Effector memory CD8-positive, alpha-beta T cell (primary cell): ENCODE measurements at places on chromosomes 6 and 20.

DNA sequence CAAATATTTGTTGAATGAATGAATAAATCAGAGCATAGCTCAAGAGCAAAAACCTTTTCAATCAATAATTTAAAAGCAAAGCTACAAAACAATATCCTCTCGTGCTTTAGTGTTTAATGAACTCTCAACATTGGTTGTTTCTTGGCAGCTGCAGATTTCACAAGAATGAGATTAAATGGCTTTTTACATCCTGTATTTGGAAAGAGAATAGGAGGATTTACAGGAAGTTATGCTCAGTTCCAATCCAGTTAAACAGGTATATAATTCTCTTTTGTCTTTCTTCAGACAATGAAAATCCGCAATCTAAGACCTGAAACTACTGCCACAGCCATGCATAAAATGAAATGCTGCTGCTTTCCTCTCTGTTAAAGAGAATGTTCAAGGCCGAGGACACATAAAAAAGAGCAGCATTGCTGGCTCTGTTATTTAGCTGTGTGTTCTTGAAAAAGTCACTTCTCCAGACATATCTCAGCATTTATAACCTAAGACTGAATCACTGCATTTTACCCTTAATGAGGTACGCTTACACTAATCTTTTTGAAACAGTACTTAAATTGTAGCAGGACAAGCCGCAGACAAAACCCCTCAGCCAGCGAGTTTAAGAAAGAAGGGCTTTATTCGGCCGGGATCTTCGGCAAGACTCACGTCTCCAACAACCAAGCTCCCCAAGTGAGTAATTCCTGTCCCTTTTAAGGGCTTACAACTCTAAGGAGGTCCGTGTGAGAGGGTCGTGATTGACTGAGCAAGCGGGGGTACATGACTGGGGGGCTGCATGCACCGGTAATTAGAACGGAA is 3.6 kb downstream of the C6orf52 start:
- no peak overlapping the region for H3K27ac ChIP-seq
- H3K27me3 ChIP-seq: peaks cover 26% of the 10 kb centered on the region
- no peak overlapping the region for H3K4me3 ChIP-seq
- no peak for DNase-seq
- peaks cover 19% of the 10 kb centered on the region for H3K4me1 ChIP-seq

- no peaks in the 10 kb centered on the region for H3K36me3 ChIP-seq
- H3K4me3 ChIP-seq: peak overlapping the region; percentile 87
- DNase-seq: no peak
- peak overlapping the region; percentile 27 for H3K27ac ChIP-seq
- H3K27me3 ChIP-seq: peaks cover 50% of the 10 kb centered on the region
- peaks cover 36% of the 10 kb centered on the region for H3K4me1 ChIP-seq
Observed at GRCh38 chr6:29975561-29975907, 33.2 kb downstream of the HLA-A start.

DNA sequence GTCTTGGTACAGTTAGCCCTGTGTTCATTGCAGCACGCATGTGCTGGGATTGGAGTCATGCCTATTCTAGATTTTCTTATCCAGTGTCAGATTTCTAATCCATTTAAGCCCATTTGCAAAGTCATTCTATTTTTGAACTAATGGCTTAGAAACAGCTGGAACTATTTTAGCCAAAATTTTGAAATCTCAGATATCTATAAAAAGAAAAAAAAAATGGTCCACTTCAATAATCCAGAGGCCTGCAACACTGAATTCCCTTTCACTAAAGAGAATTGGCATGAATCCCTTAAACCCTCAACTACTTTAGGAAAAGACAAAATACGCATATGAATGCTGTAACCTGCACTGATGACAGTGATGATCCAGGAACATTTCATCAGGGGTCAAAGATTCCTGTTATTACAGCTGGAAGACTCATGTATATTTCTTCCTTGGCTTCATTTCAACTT is 1.5 kb downstream of the COL21A1 start:
- no peak overlapping the region for H3K4me3 ChIP-seq
- H3K36me3 ChIP-seq: no peaks in the 10 kb centered on the region
- H3K27ac ChIP-seq: no peak overlapping the region
- no peak for DNase-seq
- H3K4me1 ChIP-seq: no peaks in the 10 kb centered on the region

DNA sequence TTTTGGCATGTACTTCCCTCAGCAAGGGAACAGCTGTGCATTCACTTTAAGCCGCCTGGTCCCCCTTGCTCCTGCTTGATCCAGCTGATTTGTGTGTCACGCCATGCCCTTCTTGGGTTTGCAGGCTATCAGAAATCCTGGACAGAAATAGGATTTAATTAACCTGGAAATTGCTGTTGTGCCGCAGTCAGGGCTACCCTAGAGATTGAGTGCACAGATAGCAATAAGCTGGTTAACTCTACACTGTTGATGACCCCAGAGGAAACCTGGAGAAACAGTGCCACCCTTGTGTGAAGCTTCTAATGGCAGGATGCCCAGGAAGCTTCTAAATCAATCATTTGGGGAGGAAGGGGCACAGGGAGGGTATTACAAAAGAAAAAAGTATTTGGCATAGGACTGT is 199.0 kb downstream of the JARID2 start:
- no peaks in the 10 kb centered on the region for H3K27me3 ChIP-seq
- H3K36me3 ChIP-seq: peaks cover 5% of the 10 kb centered on the region
- H3K4me1 ChIP-seq: peaks cover 31% of the 10 kb centered on the region
- H3K4me3 ChIP-seq: no peak overlapping the region
- no peak for DNase-seq

DNA sequence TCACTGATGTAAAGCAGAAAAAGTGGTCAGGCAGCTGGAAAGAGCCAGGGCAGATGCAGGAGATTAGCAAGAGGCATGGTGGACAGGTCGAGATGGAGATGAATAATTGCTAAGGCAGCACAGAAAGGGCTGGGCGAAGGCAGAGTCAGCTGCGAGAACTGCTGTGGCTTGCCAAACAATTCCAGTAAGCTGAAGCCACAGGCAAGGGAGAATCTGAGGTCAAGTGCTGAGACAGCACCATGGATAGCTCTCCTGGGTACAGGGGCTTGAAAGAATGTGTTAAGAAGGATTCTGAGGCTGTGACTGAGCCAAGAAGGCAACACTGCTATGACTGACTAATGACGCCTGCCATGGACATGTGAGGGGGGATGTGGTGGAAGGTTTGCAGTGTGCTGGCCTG is 220.8 kb upstream of the FOXA2 start:
- H3K4me1 ChIP-seq: no peaks in the 10 kb centered on the region
- no peak for DNase-seq
- H3K4me3 ChIP-seq: no peak overlapping the region
- H3K27ac ChIP-seq: no peak overlapping the region

DNA sequence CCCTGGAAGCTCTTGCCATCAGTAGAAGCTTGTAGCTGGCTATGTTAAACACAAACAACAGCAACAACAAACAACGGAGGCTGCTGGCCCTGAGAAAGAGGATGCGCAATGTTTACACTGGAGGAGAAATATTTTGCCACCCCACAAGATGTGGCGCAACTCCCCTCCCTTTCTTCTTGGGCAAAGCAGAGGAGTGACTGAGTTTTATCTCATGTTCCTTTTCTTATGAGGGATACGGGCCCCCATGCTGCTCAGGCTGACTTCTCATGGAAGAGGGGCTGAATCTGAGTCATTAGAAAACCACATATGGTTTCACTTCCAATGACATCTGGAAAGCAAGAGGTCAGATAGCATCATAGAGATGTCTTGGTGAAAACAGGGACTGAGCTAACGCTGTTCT is 75.9 kb upstream of the HDDC2 start:
- no peak overlapping the region for H3K4me3 ChIP-seq
- H3K4me1 ChIP-seq: no peaks in the 10 kb centered on the region
- peaks cover 38% of the 10 kb centered on the region for H3K27me3 ChIP-seq
- no peak overlapping the region for H3K27ac ChIP-seq

DNA sequence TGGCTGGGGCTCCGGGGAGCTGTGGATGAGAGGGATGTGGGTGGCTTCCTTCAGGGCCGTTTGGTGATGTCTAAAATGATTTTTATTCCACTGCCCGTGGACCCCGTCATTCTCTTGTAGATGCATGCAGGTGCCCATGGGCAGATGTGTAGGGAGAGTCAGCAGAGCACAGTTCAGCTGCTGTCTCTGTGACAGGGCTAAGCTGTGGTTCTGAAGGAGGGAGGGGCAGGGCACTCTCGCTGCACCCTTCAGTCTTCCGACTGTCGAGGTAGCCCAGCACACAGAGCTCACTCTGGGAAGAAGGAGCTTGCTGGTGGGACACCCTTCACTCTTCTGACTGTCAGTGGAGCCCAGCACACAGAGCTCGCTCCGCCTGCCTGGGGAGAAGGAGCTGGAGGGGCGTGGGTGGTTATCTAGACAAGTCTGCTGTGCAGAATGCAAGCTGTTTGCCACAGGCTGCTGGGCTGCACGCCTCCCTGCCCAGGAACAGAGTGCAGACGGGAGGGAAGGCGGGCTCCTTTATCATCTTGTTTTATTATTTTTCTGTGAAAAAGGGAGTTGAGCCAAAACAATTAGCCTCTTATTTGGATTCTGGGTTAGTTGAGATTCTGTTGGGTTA is 28.4 kb upstream of the ADRM1 start:
- no peak for DNase-seq
- peaks cover 44% of the 10 kb centered on the region for H3K36me3 ChIP-seq
- H3K4me1 ChIP-seq: no peaks in the 10 kb centered on the region

GRCh38 chr20:33553516-33553915 is 63.6 kb downstream of the CBFA2T2 start:
- H3K4me1 ChIP-seq: peaks cover 13% of the 10 kb centered on the region
- peak overlapping the region; percentile 17 for H3K27ac ChIP-seq
- peaks cover 4% of the 10 kb centered on the region for H3K36me3 ChIP-seq
- no peak overlapping the region for H3K4me3 ChIP-seq
- H3K27me3 ChIP-seq: no peaks in the 10 kb centered on the region

DNA sequence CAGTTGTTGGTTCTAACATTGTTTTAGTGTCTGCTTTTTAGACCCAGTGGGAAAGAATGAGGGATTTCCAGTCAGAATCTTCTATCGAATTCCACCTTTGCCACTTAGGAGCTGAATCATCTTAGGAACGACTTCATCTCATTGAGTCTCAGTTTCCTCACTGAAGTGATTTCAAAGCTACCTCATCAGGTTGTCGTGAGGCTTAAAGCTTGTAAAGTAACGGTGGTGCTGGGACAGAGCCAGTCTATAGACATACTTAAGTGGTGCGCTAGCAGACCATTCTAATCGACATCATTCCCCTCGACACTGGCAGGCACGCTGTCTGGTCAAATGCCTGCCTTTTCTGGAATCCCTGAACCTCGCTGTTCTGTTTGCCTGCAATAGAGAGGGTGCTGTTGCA is 55.5 kb downstream of the TMEM170B start:
- H3K4me1 ChIP-seq: no peaks in the 10 kb centered on the region
- no peak for DNase-seq
- H3K27me3 ChIP-seq: peaks cover 51% of the 10 kb centered on the region
- H3K4me3 ChIP-seq: no peak overlapping the region

DNA sequence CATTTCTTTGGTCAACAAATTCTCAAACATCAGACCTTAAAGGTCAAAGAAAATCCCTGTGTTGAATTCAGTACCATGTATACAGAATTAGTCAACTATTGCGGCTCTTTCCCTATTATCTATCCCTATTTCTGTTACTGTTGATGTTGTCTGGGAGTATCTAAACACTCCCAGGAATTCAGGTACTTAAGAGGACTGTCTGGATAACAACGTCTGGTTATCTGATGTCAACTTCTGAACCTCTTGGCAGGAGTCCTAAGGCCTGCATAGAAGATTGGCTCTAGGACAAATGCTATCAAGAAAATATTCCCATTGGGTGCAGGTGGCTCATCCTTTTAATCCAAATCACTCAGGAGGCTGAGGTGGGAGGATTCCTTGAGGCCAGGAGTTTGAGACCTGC is 255.6 kb downstream of the KHDC1L start:
- no peaks in the 10 kb centered on the region for H3K36me3 ChIP-seq
- H3K4me3 ChIP-seq: no peak overlapping the region
- H3K27ac ChIP-seq: no peak overlapping the region
- no peaks in the 10 kb centered on the region for H3K27me3 ChIP-seq
- no peaks in the 10 kb centered on the region for H3K4me1 ChIP-seq

GRCh38 chr20:2349801-2350200 is 30.9 kb upstream of the TGM6 start:
- H3K4me1 ChIP-seq: peaks cover 11% of the 10 kb centered on the region
- DNase-seq: no peak
- H3K27ac ChIP-seq: no peak overlapping the region
- no peak overlapping the region for H3K4me3 ChIP-seq

GRCh38 chr20:11912013-11912658 is 5.6 kb upstream of the BTBD3 start:
- no peak for DNase-seq
- H3K27ac ChIP-seq: no peak overlapping the region

DNA sequence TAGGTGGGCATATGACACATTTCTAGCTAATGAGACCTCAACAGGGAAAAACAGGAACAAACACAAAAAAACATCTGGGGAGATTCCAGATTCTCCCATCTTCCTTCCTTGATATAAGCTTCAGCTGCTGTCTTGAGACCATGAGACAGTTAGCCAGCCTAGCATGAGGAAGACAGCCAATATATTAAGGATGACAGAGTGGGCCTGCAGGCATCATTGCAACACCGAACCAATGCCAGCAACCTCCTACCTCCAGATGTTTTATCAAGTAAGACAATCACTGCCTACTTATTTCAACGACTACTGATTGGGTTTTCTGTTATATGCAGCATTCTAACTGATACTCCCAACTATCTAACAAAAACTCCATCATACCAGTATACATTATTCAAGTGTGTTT is 119.0 kb downstream of the ISM1 start:
- no peak overlapping the region for H3K27ac ChIP-seq
- H3K27me3 ChIP-seq: peaks cover 10% of the 10 kb centered on the region
- DNase-seq: no peak

GRCh38 chr20:4192378-4193068 is 177.2 kb upstream of the RNF24 start:
- no peak overlapping the region for H3K4me3 ChIP-seq
- H3K27ac ChIP-seq: no peak overlapping the region
- H3K36me3 ChIP-seq: no peaks in the 10 kb centered on the region
- H3K27me3 ChIP-seq: peaks cover 41% of the 10 kb centered on the region
- no peaks in the 10 kb centered on the region for H3K4me1 ChIP-seq

GRCh38 chr6:169337886-169338445 is 84.3 kb upstream of the THBS2 start:
- no peaks in the 10 kb centered on the region for H3K36me3 ChIP-seq
- DNase-seq: no peak
- no peak overlapping the region for H3K27ac ChIP-seq
- H3K27me3 ChIP-seq: peaks cover 32% of the 10 kb centered on the region
- H3K4me3 ChIP-seq: no peak overlapping the region
- H3K4me1 ChIP-seq: no peaks in the 10 kb centered on the region

GRCh38 chr20:25987073-25987927 is 290.6 kb upstream of the ZNF337 start:
- H3K36me3 ChIP-seq: no peaks in the 10 kb centered on the region
- H3K4me3 ChIP-seq: peak overlapping the region; percentile 53
- peak overlapping the region; percentile 28 for H3K27ac ChIP-seq
- DNase-seq: peak; percentile 40
- peaks cover 7% of the 10 kb centered on the region for H3K27me3 ChIP-seq

GRCh38 chr6:38871741-38872568 is 156.8 kb downstream of the DNAH8 start:
- peaks cover 7% of the 10 kb centered on the region for H3K27me3 ChIP-seq
- no peak overlapping the region for H3K27ac ChIP-seq
- H3K4me3 ChIP-seq: no peak overlapping the region
